Dorsolateral prefrontal cortex (tissue), 122 donors: ENCODE measurements at places on chromosomes 5 and 9.

- DNase-seq = no peak
These were observed 8.4 kb downstream of the SLC36A3 start for GRCh38 chr5:151295138-151295537.

DNA sequence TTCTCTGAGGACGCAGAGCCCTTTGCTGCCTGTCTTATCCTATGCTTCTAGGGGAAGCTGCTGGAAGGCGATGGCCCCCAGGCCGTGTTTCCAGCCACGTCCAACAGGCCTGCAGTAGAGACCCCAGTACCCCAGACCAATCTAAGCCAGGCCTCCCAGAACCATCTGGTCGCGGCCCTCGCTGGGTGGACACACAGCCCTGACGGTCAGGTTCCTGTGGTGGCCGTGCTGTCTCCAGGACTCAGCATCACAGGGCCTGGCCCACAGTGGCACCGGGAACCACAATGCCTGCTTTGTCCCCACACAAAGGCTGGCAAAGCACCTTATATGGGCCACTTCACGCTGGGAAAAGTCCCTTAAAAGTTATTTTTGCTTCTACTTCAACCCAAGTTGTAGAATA, 44.5 kb downstream of the SEMA4D start:
- DNase-seq = peak; percentile 80

DNA sequence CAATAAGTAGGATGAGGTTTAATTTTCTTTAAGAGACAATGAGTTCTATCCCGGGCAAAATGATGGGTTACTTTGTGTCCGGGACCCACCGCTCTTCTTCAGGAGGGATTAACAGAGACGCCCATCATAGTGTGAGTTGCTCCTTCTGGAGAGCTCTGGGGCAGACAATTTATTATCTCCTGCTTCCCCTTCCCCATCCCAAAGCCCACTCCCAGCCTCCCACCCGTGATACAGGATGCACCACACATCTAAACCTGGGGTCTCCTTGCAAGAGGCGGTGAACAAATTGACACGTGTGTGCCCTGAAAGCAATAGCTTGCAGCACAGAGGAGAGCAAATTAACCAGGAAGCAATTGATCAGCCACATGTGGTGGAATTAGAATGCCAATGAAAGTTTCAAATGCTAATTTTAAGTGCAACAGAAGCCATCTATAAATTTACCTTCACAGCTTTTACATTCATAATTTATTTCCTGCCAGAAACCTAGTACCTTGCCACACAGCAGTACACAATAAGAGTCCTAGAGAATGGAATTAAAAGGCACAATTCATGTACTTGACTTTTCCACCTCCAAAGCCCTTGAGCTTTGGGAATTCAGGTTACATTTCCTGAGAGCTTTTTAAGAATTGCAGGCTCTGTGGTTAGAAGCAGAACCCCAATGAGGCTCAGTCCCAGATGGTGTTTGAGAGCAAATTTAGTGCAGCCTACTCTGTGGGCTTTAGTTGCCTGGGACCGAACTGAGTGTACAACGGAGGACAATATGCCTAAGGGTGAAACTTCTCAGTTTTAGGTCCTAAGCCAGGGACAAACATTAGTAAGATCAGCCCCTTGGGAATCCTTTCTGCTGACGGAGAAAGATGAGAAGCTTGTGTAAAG, 399.6 kb downstream of the MED10 start:
- DNase-seq = no peak

- no peak for DNase-seq
These were observed 26.5 kb downstream of the ELAVL2 start for GRCh38 chr9:23799521-23799920.

DNA sequence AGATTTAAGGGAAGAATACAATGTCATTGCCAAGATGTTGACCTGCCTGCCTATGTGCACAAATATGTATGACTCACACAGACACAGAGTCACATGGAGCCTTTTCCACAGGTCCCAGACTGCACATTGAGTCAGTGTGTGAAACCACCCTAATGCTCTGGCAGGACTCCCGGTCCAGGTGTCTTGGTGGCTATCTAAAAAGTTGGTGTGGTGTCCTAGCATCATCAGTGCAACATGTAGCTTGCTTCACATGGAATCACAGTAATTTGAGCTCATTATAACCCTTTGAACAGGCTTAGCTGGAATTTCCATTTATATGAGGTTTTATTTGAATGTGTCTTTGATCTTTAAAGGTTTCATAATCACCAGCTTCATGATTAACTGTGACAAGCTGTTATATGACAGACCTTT, 10.7 kb downstream of the IFNA5 start:
- DNase-seq = no peak

- DNase-seq = no peak
These were observed 59.9 kb downstream of the EFNA5 start for GRCh38 chr5:107610798-107611197.

DNA sequence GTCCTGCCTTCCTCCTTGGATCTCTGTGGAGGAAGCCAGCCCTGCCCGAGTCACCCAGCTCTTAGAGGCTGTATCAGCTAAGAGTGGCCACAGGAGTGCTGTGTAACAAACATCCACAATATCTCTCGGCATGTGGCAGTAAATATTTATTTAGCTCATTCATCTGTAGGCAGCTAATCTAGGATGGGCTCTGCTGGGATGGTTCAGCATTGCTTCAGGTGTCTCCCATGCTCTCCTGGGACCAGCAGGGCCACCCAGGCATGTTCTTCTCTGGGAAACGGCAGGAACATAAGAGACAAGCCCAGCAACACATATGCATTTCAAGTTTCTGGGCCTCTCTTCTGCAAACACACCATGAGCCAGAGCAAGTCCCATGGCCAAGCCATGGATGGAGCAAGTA, 56.1 kb downstream of the HRH2 start:
- no peak for DNase-seq

DNA sequence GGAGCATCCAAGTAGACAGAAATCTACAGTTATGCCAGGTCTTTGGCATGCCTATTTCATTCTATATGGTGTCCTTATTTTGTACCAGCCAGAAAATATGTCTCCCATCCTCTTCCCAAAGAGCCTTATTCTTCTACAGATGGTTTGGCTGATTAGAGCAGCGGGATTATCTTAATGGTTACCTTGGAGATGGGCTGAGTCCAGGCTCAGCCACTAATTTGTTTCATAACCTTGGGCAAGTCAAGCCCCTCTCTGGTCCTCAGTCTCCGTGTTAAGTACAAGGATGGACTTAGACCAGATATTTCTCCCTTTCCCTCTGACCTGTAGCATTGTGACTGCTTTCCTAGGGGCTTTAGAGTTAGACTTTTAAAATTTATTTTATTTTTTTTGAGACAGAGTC, 11.1 kb upstream of the GLE1 start:
- no peak for DNase-seq

- no peak for DNase-seq
These were observed 159.5 kb downstream of the ARL15 start for GRCh38 chr5:54150841-54151240.

GRCh38 chr5:63125862-63126261, 547.2 kb downstream of the LRRC70 start:
- DNase-seq = no peak

- no peak for DNase-seq
These were observed 12.5 kb downstream of the PTCH1 start for GRCh38 chr9:95504053-95504963.

- DNase-seq = no peak
These were observed 29.4 kb upstream of the ATP6V1G1 start for GRCh38 chr9:114558027-114558675.

DNA sequence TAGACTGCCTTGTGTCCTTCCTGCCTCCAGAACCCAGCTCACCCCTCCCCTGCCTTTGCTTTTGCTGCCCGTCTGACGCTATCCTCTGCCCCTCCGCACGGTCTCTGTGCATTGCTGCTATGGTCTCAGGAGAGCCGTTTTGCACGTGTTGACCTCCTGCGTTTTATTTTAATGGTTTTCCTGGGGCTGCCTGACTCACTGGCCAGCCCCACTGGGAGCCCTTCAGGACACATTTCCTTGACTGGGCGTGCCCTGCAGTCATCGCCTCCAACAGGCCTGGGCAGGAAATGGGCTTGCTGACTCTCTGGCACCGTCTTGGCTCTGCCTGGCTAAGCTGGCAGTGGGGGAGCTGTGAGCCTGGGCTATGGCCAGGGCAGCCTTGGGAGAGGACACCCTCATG, 17.9 kb upstream of the ASS1 start:
- no peak for DNase-seq

DNA sequence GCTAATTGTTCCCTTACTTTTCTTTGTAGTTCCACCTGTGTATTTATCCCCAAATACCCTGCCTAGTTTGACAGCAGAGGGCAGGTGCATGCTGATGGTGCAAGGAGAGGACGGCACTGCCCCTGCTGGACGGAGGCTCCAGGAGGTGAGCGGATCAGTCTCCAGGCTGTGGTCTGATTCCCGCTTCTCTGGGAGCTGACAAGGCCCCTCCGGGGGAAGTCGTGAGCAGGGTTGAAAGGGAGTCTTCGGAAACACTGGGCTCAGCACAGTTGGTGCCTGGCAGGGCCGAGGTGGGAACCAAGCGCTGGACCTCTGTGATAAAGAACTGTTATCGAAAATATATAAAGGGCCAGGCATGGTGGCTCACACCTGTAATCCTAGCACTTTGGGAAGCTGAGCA, 52.9 kb downstream of the RASGEF1C start:
- DNase-seq = no peak

- DNase-seq = no peak
These were observed 70.6 kb downstream of the DCP2 start for GRCh38 chr5:113047234-113047633.

DNA sequence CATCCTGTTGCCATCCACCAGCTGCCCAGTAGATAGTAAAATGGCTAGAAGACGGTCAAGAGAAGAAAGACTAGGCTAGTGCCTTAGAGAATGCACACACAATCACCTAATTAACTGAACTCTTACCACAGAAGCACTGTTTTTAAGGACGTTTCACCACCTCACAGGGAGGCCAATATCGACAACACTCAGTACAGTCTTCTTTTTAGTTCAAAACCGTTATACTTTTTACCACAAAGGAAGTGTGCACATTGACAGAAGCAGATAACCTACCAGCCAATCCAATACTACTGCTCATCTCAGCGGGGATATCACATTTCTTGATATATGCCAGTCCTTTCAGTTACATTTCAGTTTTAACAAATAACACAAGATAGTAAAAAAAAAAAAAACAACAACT, 122.3 kb downstream of the GNAQ start:
- DNase-seq = no peak

GRCh38 chr9:4095484-4095883, 204.4 kb downstream of the GLIS3 start:
- DNase-seq = no peak

GRCh38 chr5:175520321-175520720, 42.0 kb downstream of the SFXN1 start:
- DNase-seq = no peak

- DNase-seq = no peak
These were observed 9.0 kb upstream of the PHF19 start for GRCh38 chr9:120885958-120886357.

GRCh38 chr9:77507212-77507961, 140.7 kb downstream of the GNA14 start:
- no peak for DNase-seq

- no peak for DNase-seq
These were observed 12.9 kb downstream of the TRAF2 start for GRCh38 chr9:136899196-136899595.

DNA sequence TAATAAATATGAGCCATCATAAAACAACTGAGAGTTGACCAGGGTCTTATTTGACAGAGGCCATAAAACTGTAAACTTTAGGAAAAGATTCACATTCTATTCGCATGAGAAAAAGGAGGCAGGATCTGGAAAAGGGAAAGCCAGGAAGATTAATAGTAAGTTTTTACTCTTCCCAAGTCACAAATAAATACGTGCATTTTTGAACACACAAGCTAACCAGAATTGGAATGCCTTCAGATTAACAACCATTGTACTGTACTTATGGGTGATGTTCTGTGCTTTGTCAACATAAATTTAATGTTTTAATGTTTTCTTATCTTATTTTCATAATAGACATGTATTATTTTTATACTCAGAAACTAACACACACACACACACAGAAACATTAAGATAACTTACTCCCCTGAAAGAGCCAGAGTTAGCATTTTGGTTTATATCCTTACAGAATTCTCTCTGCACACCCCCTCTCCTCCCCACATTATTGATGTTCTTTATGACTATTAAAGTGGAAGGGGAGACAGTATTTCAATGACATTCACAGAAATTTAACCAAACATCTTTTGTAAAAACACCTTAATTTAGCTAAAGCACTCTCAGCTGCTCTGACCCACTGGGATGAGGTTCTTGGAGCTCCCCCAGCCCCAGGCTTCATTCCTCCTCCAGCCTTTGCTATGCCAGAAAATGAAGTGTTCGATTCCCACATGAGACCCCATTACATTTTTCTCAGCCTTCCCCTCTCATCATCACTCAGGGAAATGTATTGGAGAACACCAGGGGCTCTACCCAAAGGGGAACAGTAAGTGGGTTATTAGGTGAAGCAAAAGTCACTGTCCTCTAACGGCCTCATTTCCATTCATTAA, 155.5 kb downstream of the ESM1 start:
- DNase-seq = no peak

DNA sequence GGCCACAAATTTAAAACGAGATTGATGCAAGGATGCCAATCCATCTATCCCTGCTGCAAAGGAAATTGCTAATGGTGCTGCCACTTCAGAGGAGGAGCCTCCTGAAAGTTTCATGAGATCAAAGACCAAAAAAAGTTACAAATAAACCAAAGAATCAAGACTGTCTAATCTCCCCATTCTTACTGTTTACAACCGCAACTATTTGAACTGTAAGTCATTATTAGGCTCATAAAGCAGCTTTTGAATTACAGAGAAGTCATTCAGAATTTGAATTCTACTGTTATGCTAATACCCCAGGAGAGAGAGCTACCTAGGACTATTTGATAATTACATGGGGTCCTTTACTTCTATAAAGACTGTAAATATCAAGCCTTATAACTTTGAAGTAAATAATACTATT, 1613.6 kb upstream of the WWC1 start:
- DNase-seq = no peak

DNA sequence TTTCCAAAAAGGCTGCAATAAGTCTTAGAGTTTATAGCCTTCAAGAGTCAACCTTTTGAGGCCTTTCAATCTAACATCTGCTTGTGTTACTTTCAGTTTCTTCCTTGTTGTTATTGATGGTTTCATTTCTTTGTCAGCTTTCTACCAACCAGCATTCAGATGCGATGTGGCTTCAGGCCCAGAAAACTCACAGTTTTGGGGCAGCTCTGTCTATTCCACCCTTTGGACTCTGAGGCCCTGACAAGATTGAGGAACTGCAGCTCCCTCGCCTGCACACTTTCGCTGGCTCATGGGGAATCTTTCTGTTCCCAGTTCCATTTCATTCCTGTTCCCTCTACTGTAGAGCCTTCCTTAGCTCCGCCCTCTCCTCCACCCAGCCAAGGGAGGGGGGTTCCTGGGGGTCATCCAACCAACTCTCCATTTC, 13.3 kb upstream of the WHRN start:
- DNase-seq = no peak

GRCh38 chr5:31285025-31285424, 91.5 kb downstream of the CDH6 start:
- DNase-seq = no peak

DNA sequence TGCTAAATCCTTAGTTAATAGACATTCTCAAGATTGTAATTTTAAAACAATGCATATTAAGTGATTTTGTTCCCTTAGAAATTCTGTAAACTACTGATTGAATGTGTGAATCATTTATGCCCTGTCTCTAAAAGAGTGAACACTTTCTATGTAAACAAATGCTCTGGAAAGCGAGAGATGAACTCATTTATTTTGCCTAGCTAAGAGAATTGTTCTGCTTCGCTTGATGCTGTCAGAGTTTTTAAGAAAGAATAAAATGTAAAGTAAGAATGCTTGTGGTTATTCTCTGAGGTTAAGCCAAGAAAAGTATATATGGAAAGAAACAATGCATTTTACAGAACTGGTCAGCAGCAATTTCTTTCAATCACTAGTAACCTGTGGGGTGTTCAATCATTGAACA, 347.4 kb upstream of the NUDT12 start:
- DNase-seq = no peak
